Activated T-helper 2 cell treated with anti-CD3 and anti-CD28 coated beads, Interferon-gamma antibody, Interleukin-2, Interleukin-4, amounts not matched to agents 10 μg/mL and 5 μg/mL and 100 μg/mL, durations not matched to agents 14 hours and 24 hours and 36 hours (primary cell): ENCODE measurements at places on chromosomes 1 and 21. TPM values are rescaled to one million over a fixed set of nuclear protein-coding genes. Genes with fewer than 3 reads are reported as not detected.

- no peaks in the 10 kb centered on the region for H3K36me3 ChIP-seq
- DNase-seq = no peak
- H3K27ac ChIP-seq = no peak overlapping the region
Measured at GRCh38 chr1:163785868-163786405, 464.2 kb downstream of the NUF2 start.

DNA sequence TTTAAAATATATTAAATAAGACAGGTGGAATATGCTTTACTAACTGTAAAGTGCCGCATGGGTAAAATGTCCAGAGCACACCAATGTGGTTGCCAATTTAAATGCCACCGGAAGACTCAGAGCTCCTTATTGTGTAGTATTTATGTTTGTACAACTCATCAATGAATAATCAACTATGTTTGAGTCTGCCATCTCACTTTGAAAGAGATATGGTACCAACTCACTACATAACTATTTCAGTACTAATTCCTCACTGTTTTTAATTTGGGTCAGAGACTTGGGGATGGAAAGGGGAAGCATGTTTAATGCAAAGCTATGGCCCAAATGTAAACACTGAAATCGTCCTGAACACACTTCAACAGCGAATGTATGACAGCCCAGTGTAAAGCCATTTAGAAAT is 144.8 kb downstream of the NR5A2 start:
- DNase-seq = no peak
- H3K36me3 ChIP-seq = no peaks in the 10 kb centered on the region
- H3K27me3 ChIP-seq = peaks cover 38% of the 10 kb centered on the region
- peaks cover 4% of the 10 kb centered on the region for H3K4me1 ChIP-seq

- no peak overlapping the region for H3K27ac ChIP-seq
- DNase-seq = no peak
- no peaks in the 10 kb centered on the region for H3K27me3 ChIP-seq
Measured at GRCh38 chr1:30479575-30479974, 243.8 kb downstream of the MATN1 start.

The ARHGAP30 gene
- 161 and 170 TPM in 2 replicates for total RNA-seq

The PCP4 gene
- not detected in 2 replicates for total RNA-seq

DNA sequence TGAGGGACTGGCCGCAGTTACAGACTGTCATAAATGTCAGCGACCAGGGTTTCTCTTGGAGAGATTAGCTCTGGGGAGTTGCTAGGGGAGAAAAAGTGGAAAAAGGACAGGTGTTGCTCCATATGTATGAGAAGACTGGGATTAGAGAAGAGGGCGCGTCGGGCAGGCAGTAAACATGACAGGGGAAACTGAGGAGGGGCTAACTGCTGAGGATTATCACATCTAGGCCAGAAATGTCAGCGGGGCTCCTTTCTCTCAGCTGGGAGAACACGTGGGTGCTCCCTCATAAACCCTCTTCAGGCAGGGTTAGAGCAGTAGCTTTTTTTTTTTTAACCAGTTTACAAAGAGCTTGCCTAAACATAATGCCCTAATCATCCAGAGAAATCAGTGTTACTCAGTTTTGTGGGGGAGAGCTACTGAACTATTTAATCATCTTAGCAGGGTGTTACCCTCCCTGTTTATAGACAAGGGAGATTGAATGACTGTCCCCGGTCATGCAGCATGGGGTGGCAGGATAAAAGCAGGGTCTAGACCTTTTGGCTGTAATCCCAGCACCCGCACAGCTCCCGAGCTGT is 35.2 kb downstream of the ELAPOR1 start:
- H3K4me3 ChIP-seq = no peak overlapping the region
- no peak for DNase-seq
- H3K27ac ChIP-seq = no peak overlapping the region
- H3K27me3 ChIP-seq = no peaks in the 10 kb centered on the region
- H3K36me3 ChIP-seq = no peaks in the 10 kb centered on the region
